Stimulated activated CD4-positive, alpha-beta T cell treated with anti-CD3 and anti-CD28 coated beads, TNF-alpha, amount 100 ng/mL, for 4 hours (primary cell): ENCODE measurements at places on chromosomes 3 and 15.

- DNase-seq: no peak
Measured at GRCh38 chr3:73766599-73767381, 142.0 kb upstream of the PDZRN3 start.

GRCh38 chr3:45017821-45018220, 8.3 kb upstream of the CLEC3B start:
- DNase-seq: no peak

DNA sequence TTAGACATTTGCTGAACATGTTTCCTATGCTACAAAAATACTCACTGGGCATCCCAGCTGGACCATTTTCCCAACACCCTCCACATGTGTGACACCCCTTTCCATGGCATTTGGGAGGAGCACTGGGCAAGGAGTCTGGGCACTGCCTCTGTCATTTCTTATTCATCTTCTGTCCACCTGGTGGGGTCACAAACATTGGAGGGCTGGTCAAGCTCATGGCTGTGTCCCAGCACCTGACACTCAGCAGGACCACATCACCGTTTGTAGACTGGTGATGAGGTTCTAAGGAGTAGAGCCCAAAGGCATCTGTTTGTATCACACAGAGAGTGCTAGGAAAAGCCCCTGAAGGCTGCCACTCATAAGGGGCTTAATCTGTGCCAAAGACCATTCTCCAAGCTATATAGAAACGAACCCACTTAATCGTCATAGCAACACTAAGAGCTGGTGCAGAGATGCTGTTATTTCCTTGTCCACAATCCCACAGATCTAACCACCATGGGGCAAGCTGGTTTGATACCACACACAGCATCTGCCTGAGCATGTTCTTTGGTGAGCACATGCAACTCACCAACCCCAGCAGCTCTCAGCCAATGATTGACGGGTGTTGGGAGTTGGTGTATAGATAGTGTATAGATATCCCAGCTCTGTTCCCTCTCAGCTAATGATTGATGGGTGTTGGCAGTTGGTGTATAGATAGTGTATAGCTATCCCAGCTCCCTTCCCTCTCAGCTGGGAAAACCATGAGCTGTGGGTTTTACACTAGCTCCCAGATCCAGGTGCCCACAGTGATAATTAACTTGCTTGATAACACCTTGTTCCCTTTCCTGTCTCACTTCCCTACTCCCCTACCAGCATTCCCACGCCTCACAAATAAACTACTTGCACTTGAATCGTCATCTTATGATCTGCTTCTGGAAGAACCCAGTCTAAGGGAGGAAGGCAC, 42.7 kb upstream of the ATP2B2 start:
- DNase-seq: no peak

- no peak for DNase-seq
Measured at GRCh38 chr3:106130384-106131198, 261.8 kb upstream of the CBLB start.

- DNase-seq: no peak
Measured at GRCh38 chr3:98811048-98811447, 47.9 kb downstream of the ST3GAL6 start.

- no peak for DNase-seq
Measured at GRCh38 chr3:78606756-78607155, 1161.0 kb downstream of the ROBO1 start.

- DNase-seq: no peak
Measured at GRCh38 chr3:124829178-124829818, 57.9 kb downstream of the ITGB5 start.

- no peak for DNase-seq
Measured at GRCh38 chr15:26771578-26772153, 1.2 kb downstream of the GABRB3 start.

GRCh38 chr15:57541805-57542504, 49.7 kb upstream of the MYZAP start:
- DNase-seq: no peak

DNA sequence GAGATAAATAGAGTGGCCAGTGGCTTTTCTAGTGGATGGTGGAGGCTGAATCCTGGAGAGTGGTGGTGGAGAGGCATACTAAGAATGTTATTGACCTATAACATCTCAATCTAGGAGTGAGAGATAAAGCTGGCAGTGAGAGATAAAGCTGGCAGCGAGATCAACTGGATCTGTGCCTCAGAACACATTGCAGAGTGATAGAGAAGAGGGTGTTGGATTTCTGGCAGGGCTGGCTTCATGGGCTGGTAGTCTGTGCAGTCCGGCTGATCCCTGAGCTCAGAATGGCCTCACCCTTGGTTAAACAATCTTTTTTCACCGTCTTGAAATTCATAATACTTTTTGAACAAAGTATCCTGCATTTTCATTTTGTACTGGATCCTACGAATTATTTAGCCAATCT, 221.2 kb downstream of the NLGN1 start:
- DNase-seq: no peak

GRCh38 chr15:64580696-64581407, 120.5 kb downstream of the ZNF609 start:
- no peak for DNase-seq

- no peak for DNase-seq
Measured at GRCh38 chr3:72597756-72598195, 250.5 kb downstream of the SHQ1 start.

DNA sequence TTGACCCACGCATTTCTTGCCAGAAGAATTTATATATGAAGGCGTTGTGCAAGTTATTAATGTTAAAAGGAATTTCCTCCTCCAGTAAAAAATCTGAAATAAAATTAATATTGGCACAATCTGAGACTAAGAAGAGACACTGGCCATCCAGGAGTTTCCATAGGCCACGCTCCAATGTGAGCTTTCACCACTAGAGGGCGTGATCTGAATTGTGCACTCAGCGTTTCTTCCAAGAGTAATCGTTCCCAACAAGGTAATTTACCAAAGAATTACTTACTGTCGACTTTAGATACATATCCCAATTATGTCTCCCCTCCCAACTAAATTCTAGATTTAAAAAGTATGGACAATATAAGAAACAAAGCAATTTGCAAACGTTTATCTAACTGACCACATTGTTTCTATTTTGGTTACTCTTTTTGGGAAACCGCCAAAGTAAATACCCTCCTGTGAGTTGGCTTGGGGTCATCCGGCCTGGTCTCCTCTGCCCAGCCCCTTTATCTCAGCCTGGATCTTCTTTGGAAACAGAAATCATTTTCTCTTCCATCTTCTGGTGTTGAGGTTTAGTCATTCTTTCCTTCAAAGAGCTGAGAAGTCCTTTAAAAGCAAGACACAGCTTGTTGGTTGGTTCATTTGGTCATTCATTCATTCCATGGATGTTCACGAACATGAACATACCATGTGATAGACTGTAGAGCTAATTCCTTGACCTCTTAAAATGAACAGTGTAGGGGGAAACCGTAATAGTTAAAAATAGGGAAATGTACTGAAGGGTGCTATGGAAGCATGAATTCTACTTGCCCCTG, 26.2 kb downstream of the POLR2M start:
- DNase-seq: no peak

GRCh38 chr3:128933213-128933921, 53.9 kb downstream of the ACAD9 start:
- no peak for DNase-seq

DNA sequence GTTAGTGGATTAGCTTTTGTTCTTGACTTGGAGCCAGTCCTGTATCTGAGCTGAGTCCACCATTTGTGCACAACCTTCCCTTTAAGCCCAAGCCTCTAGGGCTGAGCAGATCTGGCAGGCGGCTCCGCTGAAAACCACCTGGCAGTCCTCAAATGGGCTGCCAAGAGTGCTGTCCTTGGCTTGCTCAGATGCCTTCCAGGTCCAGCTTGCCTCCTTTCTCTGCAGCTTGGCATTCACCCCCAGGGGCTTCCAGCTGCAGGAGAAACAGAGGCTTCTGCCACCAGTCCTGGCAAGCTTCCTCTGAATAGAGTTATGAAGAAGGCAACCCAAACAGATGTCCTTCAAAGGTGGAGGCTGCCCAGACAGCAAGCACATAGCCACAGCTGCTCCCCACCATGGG, 96.7 kb downstream of the LRTM1 start:
- DNase-seq: no peak

GRCh38 chr15:84828086-84828908, 11.1 kb downstream of the ALPK3 start:
- no peak for DNase-seq

DNA sequence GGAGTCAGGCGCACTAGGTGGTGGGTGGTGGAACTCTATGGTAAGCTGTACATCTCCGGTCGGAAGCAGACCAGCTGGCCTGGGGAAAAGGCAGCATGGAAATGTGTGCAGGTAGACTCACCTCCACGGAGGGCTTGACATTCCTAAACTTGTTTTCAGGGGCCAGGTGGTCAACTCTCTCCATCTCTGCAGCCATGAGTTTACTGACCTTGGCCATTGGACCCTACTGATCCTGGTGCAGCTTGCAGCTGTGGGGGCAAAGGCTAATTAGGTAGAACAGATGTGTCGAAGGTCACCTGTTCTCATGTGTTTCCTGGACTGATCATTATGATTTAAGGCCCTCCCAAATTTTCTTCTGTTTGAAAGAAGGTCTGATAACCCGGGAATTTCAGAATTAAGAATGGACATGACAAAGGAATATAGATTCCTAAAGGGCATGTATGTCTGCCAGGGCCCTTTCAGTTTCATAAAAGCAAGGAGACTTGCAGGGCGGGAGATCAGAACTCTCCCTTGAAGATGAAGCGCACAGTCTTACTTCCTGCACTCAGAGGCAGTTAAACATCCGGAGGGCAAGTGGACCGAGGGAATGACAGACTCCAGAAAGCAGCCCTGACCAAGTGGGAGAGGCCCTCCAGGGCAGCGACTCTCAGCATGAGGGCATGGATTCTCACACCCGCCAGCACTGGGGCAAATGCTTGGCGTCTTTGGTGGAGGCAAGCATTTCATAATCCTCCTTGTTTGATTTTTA, 56.1 kb upstream of the CMTM7 start:
- no peak for DNase-seq

DNA sequence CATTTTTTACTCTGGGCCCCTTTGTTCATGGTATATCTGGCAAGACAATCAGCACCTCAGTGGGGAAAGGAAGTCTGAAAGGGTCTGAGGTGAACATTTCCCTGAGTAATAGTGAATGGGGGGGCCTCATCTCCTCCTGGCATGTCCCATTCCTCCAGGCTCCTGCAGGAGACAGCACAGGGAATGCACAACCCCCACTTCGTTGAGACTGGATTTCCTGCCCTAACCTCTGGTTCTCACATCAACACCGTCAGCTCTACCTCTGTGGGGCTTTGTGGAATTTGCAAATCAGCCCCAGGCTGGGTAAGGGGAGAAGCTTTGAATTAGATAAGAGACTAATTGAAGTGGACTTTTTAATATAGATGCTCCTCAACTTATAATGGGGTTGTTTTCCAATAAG, 168.3 kb upstream of the TRIM42 start:
- DNase-seq: no peak

GRCh38 chr3:52053307-52054304, 2.8 kb downstream of the DUSP7 start:
- DNase-seq: peak; percentile 31

- DNase-seq: no peak
Measured at GRCh38 chr3:149954812-149955211, 15.9 kb downstream of the PFN2 start.

GRCh38 chr3:2061360-2061759, 37.3 kb upstream of the CNTN4 start:
- no peak for DNase-seq

GRCh38 chr3:94171954-94172353, 109.1 kb downstream of the NSUN3 start:
- no peak for DNase-seq

DNA sequence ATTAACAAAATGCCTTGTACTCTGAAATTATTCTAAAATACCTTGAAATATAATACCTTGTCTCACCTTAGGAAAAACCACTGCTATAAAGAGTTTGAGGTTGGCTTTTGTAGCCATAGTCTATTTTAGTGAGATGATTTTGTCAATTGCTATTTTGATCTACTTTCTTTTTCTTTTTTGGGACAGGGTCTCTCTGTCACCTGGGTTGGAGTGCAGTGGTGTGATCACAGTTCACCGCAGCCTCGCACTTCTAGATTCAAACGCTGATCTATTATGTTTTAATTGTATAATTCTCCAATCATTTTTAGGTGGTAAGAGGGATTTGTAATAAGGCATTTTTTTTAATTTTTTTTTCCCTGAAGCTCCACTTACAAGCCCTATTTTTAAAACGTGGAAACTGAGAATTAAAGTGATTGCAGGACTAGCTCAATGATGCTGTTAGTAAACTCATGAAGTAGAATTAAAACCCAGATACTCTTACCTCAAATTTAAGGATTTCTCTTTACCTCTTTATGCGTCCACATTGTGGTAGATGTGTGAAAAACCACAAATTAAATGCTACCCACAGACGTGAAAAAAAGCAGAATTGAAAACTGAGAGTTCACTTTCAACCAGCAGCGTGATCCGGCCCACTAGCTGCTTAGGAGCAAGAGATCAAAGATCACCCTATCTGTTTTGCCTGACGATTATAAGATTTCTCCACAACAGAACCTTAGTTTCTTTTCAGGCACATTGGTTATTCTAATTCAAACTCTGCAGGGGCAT, 384.2 kb downstream of the CGGBP1 start:
- no peak for DNase-seq

DNA sequence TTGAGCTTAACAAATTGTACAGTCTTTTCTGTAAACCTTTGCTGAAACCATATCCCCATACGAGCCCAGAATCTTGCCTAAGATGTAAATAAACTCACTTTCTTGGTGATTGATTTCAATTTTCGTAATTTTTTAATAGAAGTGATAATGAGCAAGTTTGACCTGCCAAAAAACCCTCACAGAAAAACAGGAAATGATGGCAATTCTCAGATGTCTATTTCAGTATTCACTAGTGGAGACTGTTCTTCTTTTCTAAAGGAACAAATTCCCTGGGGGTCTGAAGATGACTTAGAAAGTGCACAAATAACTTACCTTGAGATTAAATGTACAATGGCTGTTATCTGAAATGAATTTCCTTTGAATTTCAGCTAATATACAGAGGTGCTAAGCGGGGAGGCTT, 116.5 kb upstream of the CMC1 start:
- DNase-seq: no peak

- DNase-seq: no peak
Measured at GRCh38 chr3:100454677-100455076, 37.7 kb upstream of the TMEM45A start.

DNA sequence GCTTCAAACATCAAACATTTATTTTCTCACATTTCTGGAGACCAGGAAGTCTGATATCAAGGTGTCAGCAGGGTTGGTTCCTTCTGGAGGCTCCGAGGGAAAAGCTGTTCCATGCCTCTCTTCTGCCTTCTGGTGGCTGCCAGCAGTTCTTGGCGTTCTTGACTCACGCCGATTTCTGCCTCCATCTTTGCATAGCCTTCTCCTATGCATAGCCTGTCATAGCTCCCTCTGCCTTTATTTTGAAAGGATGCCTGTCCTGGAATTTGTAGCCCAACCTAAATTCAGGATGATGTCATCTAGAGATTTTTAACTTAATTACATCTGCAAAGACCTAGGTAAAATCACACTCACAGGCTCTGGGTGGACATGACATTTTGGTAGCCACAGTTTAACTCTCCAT, 70.4 kb downstream of the RGMA start:
- DNase-seq: no peak

GRCh38 chr3:176274161-176274560, 923.1 kb downstream of the TBL1XR1 start:
- no peak for DNase-seq
